ENCODE measurements at places on chromosomes 2 and 18.

DNA sequence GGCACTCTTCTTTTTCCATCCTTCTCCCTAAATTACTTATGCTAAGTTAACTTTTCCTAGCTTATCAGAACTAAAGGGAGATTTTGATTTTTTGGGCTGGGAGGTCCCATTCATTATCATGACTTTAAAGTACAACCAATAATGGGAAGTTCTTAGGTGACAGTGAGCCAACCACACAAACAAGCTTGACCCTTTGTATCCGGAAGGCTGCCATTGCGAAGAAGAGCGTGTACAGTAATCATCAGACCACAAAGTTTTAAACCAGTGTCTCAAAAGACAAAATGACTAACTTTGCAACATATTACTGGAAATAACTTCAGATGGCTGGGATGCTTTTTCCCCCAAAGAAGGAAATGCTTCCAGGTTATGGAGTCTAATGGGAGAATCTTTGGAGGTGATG lies 298.1 kb downstream of the TGIF1 start:
- DNase-seq, result no peak

DNA sequence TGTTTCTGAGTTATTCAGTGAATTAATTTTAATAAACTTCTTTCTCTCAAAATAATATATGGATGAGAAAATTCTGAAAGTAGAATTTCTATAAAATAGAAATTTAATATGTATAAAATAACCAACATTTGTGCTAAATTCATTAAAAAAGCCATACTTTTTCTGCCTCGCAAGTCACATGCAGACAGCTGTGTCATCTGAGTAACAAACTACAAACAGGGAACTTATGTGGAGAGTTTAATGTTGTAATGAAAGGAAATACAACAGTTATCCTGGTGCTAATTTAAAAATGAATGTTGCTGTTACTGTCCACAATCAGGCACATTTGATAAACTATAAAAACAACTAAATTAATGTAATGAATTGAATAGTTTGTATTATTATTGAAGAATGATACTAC lies 22.2 kb downstream of the RMDN2 start:
- no peak for DNase-seq

GRCh38 chr2:157325786-157326185 lies at the start of gene ERMN:
ERMN (minus strand) TSS chr2:157325824; CDS start chr2:157325642, 182 bp downstream.
- no peak for DNase-seq

DNA sequence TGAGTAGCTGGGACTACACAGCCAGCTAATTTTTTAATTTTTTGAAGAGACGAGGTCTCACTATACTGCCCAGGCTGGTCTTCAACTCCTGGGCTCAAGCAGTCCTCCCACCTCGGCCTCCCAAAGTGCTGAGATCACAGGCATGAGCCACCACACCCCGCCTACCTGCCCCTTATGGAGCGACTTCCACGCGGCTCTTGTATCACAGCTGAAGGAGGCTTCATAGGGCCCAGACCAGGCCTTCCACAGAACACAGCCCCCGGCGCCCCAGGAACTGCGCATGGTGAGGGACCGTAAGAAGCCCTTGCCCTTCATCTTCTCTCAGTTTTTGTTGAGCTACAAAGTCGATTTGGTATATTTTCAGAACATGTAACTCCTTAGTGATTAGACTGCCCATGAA lies 220.3 kb downstream of the KLHL29 start:
- no peak for DNase-seq

- DNase-seq, result peak; percentile 37
Observed at GRCh38 chr2:39524756-39525635, 87.9 kb upstream of the MAP4K3 start.

- DNase-seq, result no peak
Observed at GRCh38 chr18:27707201-27707600, 469.7 kb downstream of the CDH2 start.

DNA sequence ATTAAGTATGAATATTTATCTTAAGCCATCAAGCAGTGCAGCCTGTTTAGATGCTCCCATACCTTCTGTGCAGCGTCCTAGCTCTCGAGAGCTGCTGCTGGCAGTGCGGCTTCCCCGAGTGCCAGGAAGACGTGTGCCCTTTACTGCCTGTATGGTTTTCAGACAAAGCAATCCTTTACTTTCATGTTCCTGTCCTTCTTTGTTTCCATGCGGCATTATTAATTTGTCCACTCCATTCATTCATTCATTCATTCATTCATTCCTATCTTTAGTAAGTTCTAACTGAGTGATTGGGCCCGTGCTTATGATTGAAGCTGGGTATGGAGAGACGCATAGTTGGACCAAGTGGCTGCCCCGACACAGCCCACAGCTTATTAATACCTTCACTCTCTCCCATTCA lies 446.6 kb upstream of the HNRNPA3 start:
- no peak for DNase-seq

DNA sequence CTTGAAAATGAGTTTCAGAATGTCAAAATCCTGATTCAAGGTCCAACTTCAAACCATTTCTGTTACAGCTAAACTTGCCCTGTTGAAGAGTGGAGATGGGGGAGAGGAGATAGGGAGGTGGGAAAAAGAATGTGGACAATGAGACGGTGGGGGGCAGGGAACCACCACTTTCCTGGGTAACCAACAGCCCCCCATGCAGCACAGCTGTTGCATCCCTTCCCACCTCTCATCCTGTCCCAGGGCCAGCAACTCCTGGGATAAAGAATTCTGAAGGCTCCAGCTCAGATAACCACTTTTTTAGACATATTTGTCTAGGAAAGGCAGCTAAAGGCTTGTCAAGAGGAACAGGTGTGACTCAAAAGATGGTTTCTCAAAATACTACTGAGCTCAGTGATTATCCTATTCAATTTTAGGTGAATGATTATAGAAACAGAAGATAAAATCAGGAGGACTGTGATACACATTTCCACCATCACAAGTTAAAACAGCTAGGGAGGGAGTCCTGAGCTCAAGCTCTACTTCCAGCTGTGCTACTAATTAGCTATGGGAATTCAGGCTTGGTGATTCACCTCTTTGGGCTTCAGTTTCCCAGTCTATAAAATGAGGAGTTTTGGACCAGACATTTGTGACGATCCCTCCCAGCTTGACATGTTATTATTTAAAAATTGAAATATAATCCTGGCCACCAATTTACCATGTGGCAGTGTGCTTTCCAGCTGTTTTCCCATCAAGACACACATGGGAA lies 36.3 kb downstream of the HDHD2 start:
- DNase-seq, result peak; percentile 68

GRCh38 chr2:98935777-98936352 lies at the start of gene CRACDL:
CRACDL (minus strand) TSS chr2:98936225; CDS start chr2:98846800, 89,425 bp downstream.
- DNase-seq, result no peak

DNA sequence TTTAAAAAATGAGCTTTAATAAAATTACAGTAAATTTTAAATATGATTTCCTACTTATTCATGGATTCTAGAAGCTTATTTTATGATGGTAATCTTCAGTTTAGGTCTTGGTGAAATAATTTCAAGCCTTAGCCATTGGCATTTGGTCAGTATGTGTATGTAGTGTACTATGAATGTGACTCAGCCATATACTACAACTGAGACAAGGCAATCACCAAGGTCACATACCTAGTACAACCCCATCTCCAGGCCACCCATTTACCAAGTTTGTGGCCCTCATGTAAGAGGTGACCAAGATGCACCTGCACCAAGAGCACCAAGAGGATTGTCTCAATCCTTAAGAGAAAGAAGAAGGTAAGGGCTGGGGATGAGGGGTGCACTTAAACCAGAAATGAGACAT lies 54.8 kb upstream of the FRZB start:
- DNase-seq, result no peak

DNA sequence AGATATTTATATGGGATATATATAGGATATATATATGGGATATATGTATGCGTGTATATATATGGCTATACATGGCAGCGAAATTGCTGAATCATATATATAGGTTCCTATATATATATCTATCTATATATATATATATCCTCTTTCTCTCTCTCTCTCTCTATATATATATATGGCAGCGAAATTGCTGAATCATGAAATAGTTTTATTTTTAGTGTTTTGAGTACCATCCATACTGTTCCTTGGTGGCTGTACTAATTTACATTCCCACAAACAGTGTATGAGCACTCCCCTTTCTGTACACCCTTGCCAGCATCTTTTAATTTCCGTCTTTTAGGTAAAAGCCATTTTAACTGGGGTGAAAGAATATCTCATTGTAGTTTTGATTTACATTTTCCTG lies 397.6 kb upstream of the LINC00305 start:
- DNase-seq, result no peak

- peak; percentile 31 for DNase-seq
Observed at GRCh38 chr2:5695654-5696403, 3.6 kb downstream of the SOX11 start.

DNA sequence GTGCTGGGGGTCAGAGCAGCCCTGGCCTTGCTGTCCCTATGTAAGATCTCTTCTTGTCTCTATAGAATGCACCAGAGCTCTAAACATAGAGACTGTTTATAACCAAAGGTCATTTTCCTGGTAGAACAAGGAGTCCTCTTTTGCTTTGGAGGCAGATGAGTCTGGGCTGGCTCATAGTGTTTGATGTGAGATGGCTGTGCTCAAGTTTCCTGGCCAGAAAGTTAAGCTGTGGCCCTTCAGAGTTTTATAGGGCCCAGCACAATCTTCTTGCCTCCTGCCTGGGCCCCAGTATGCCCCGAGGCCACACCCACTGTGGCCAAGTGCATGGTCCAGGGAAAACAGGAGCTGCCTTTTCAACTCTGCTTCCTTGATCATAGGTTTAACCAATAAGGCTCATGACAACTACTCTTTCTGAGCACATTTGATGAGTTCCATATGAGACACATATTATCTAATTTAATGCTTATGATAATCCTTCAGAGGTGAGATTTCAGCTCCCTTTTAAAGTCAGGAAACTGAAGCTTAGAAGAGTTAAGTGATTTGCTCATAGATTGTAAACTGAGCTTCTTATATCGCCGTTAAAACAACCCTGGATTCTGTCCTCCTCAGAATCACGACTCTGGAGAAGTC lies 66.3 kb downstream of the MYCN start:
- no peak for DNase-seq

- no peak for DNase-seq
Observed at GRCh38 chr2:113925884-113926283, 36.0 kb downstream of the ACTR3 start.

- no peak for DNase-seq
Observed at GRCh38 chr2:206004004-206004693, 81.8 kb downstream of the INO80D start.

DNA sequence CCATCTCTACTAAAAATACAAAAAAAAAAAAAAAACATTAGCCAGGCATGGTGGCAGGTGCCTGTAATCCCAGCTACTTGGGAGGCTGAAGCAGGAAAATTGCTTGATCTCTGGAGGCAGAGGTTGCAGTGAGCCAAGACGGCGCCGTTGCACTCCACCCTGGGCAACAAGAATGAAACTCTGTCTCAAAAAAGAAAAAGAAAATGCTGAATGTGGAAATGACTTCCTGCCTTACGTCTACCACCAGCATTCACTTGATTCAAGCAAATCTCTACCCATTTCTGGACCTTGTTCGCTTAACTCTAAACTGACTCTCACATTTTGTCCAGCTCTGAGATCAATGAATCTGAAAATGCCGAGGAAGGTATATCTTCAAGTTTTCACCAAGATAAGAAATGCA lies 825.3 kb downstream of the TRIB2 start:
- DNase-seq, result no peak

- no peak for DNase-seq
Observed at GRCh38 chr2:16048466-16048865, 108.1 kb downstream of the MYCN start.

- DNase-seq, result peak; percentile 60
Observed at GRCh38 chr2:222613715-222614331, 42.1 kb downstream of the FARSB start.
